Stimulated activated CD8-positive, alpha-beta memory T cell treated with anti-CD3 and anti-CD28 coated beads, Interleukin-7, amount 100 ng/mL, for 48 hours (primary cell): ENCODE measurements at places on chromosomes 4 and X.

DNA sequence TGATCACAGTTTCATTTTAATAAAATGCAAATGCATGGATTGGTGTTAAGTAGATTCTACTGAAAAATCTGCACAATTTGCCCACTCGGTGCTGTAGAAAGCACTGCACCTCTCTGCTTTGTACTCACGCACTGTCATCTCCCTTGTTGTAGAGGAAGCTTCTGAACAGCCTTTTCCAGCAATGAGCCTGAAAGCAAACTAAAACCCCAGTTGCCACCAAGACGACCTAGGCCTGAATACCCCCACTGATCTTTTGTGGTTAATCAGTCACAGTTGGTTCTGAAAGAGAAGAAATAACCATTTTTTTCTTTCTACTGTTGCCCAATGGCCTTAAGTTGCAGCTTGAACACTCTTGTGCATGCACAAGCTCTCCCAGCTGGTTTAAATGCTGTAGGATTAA lies 229.8 kb downstream of the NLGN4X start:
- DNase-seq, result no peak

GRCh38 chrX:101530944-101531343 lies 19.4 kb upstream of the ARMCX1 start:
- DNase-seq, result no peak

GRCh38 chrX:143648705-143649104 lies 12.8 kb upstream of the SLITRK4 start:
- DNase-seq, result no peak

- no peak for DNase-seq
Measured at GRCh38 chr4:116531026-116531425, 554.4 kb downstream of the TRAM1L1 start.

DNA sequence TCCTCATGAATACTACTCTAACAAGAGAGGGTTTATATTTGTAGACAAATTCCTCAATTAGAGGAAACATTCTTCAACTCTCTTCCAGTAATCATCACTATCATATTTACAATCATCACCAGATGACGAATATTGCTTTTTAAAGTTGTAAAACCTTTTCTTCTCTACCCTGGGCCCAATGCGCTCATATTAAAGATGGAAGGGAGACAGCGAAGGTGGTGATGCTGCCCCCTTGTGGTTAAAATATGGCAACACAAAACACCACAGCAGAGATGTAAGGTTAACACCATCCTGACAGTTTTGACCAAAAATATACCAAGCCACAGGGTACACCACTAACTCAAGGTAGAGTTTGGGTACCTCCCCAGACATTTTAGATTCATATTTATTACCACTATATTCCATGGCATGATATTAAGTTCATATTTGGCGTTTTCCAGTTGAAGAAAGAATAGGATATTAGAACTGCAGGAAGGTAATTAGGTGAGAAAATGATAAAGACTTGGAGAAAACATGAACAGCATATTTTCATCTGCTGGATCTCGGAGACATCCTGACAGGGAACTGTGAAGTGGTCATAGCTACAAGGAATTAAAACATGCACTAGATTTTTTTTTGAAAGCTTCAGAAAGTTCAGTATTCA lies 72.8 kb downstream of the SLC9A7 start:
- no peak for DNase-seq

DNA sequence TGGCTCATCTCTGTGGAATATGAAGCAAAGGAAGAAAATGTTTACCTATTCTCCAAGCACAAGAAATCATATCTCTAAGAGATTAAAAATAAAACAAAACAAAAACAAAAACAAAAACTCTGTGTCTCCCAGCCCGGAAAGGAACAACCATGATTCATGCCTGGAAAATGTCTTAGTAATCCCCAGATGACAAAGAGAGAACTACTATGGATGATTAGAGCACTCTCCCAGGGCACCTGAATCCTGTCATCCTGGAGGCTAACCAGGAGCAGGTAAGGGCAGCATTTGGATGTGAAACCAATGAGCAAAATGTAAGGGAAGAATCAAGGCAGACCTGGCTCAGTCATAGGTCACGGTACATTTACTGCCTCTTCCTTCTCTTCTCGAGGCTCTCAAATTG lies 1.7 kb upstream of the AKAP4 start:
- no peak for DNase-seq
